Epithelial cell of umbilical artery (primary cell): ENCODE measurements at places on chromosomes 1 and 21. TPM values are rescaled to one million over a fixed set of nuclear protein-coding genes. Genes with fewer than 3 reads are reported as not detected.

Gene ECM1
- total RNA-seq = 0.32 and 0.46 TPM in 2 replicates

Gene KRTAP13-2
- not detected in 2 replicates for total RNA-seq

Gene PTGFR
- 0.32 and 1.1 TPM in 2 replicates for total RNA-seq

Gene NFIA
- total RNA-seq = 4.5 and 5.6 TPM in 2 replicates

Gene GSTM1
- 0.32 and 2.6 TPM in 2 replicates for total RNA-seq

Gene KCNQ4
- under 0.01 TPM in 1 of 2 replicates, not detected in the other for total RNA-seq

Gene KCNAB2
- total RNA-seq = 2.4 and 2.9 TPM in 2 replicates

Gene STIL
- total RNA-seq = 6.8 and 11.2 TPM in 2 replicates

Gene GPATCH2
- 16.9 and 24.5 TPM in 2 replicates for total RNA-seq

Gene RAB3B
- total RNA-seq = 3.0 and 5.8 TPM in 2 replicates

Gene TIPRL
- 39.0 and 44.1 TPM in 2 replicates for total RNA-seq

Gene IARS2
- 72.8 and 80.6 TPM in 2 replicates for total RNA-seq

Gene B3GALT2
- not detected in 2 replicates for total RNA-seq

Gene ZNF683
- not detected in 2 replicates for total RNA-seq

Gene PPIAL4G
- total RNA-seq = not detected in 2 replicates

Gene SOX13
- total RNA-seq = 10.4 and 27.7 TPM in 2 replicates

Gene UBL4B
- not detected in 2 replicates for total RNA-seq

Gene CFH
- 27.0 and 72.8 TPM in 2 replicates for total RNA-seq

Gene SUSD4
- total RNA-seq = 0.32 TPM in 1 of 2 replicates, not detected in the other

Gene OR2L8
- total RNA-seq = under 0.01 and 0.30 TPM in 2 replicates

Gene G0S2
- total RNA-seq = 0.32 and 1.1 TPM in 2 replicates

Gene SMYD2
- 21.3 and 24.7 TPM in 2 replicates for total RNA-seq

Gene F5
- total RNA-seq = not detected in 2 replicates

Gene GLMP
- 35.1 and 35.7 TPM in 2 replicates for total RNA-seq

Gene CBS
- 39.3 and 84.8 TPM in 2 replicates for total RNA-seq

Gene AQP10
- total RNA-seq = under 0.01 TPM in 1 of 2 replicates, not detected in the other

Gene VCAM1
- 14.3 and 47.1 TPM in 2 replicates for total RNA-seq

Gene AADACL3
- total RNA-seq = not detected in 2 replicates

Gene PLXNA2
- total RNA-seq = 41.5 and 78.9 TPM in 2 replicates

Gene RPAP2
- 5.5 and 16.4 TPM in 2 replicates for total RNA-seq

Gene SELL
- total RNA-seq = 0.65 and 1.1 TPM in 2 replicates

Gene NBPF4
- total RNA-seq = not detected in 2 replicates

Gene KPRP
- not detected in 2 replicates for total RNA-seq

Gene CTSK
- 1.9 and 8.7 TPM in 2 replicates for total RNA-seq

Gene CFAP107
- total RNA-seq = not detected in 2 replicates

Gene CATSPERE
- total RNA-seq = 0.30 and 0.65 TPM in 2 replicates

Gene EEIG2
- 7.1 and 7.5 TPM in 2 replicates for total RNA-seq

Gene INTS11
- total RNA-seq = 41.3 and 52.6 TPM in 2 replicates

Gene CNR2
- not detected in 2 replicates for total RNA-seq

Gene ADGRL2
- 50.0 and 64.6 TPM in 2 replicates for total RNA-seq

Gene PCP4
- total RNA-seq = not detected in 2 replicates

Gene STUM
- total RNA-seq = not detected in 2 replicates

Gene CCDC24
- 1.9 and 2.6 TPM in 2 replicates for total RNA-seq

Gene UBXN10
- total RNA-seq = under 0.01 TPM in 1 of 2 replicates, not detected in the other

Gene MAP3K21
- 0.65 and 1.2 TPM in 2 replicates for total RNA-seq

Gene C1orf185
- not detected in 2 replicates for total RNA-seq

Gene LRRC39
- under 0.01 and 0.30 TPM in 2 replicates for total RNA-seq
